ENCODE measurements at places on chromosomes 13 and 19.

DNA sequence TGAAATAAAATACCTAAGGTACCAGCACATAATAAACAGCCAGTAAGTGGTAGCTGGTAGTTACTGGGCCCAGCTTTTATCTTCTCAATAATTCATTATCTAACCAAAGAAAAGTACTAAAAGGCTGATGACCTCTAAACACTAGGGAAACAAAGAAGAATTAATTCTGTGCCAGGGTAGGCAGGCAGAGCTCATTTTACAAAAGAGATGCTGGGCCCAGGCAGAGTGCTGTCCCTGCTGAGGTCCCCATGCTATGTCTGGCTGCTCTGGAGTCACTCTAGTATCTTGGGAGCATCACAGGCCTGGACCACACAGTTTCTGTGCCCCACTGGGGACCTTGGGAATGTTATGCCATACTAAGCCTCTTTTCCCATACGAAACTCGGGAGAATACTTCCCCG is 18.2 kb downstream of the ZNF507 start:
- DNase-seq: no peak

DNA sequence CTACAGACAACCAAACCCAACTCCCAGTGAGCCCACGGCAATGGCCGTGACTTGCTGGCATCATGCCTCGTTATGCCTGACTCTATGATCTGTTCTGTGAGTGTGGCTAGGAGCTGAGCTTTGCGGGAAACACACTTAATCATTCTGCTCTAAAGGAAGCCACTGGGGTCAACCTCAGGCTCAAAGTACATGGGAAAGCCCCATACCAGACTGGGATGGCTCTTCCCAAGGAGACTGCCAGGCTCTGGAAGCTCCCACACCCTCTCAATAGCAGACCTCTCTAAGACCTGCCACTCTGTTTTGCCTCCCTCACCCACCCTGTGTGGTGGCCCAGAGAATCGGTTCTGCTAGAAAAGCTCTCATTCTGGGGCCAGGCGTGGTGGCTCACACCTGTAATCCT is 2.2 kb downstream of the PEPD start:
- DNase-seq: no peak

DNA sequence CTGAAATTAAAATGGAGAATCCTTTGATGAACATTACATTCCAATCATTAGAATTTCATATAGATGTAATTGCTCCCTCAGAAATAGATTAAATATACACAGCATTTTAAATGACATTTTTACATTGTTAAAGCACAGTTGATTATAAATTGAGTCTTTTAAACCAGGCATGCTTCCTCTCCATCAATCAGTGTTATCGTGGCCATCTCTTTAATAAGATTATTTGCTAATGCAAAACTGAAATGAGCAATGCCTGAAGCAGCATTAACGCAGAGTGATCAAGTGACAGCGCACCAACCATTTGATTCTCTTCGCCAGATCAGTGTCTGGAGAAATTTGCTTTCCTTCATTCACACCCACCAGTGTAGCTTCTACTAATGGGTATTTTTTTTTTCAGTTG is 259.8 kb downstream of the OXGR1 start:
- no peak for DNase-seq

- no peak for DNase-seq
Observed at GRCh38 chr13:103656311-103656710, 590.1 kb upstream of the SLC10A2 start.

DNA sequence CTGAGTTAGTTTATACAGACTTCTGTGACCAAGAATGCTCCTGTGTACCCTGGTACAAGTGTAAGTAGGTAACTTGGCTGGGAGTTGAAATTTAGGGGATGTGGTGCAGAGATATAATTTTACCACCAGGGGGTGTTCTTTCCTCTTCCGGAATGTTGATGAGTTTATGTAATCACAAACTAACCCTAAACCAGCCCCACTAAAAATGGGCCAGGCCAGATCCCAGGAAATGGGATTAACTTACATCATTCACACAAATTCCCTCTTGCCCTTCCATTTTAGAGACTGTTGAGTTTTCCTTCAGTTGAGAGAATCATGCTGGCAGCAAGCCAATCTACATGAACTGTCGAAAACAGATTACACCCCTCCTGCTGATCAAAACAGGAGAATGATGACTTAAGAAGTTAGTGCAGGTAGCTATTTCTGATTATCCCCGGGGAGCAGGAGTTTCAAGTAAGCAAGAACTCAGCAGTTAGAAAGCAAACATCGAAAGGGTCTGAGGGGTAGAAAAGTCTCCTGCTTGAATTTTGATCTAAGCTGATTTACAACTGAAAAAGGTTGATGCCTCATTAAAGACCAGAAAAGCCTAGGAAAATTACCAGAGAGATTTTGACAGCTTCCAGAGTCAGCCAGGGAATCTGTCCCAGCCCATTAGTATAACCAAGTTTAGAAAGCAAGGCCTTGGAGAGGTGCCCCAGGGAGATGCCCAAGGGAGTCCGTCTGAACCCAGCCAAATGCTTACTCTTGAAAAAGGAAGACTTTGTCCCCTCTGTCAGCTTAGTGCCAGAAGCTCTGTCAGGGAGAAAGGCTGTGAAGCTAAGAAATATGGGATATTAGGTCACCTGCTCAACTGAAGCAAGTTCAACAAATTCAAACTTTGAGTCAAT is 32.3 kb upstream of the MED4 start:
- peak; percentile 25 for DNase-seq

GRCh38 chr13:112246731-112247470 is 129.3 kb upstream of the SPACA7 start:
- no peak for DNase-seq

GRCh38 chr19:14616407-14616806 is 33.5 kb downstream of the CLEC17A start:
- DNase-seq: no peak

DNA sequence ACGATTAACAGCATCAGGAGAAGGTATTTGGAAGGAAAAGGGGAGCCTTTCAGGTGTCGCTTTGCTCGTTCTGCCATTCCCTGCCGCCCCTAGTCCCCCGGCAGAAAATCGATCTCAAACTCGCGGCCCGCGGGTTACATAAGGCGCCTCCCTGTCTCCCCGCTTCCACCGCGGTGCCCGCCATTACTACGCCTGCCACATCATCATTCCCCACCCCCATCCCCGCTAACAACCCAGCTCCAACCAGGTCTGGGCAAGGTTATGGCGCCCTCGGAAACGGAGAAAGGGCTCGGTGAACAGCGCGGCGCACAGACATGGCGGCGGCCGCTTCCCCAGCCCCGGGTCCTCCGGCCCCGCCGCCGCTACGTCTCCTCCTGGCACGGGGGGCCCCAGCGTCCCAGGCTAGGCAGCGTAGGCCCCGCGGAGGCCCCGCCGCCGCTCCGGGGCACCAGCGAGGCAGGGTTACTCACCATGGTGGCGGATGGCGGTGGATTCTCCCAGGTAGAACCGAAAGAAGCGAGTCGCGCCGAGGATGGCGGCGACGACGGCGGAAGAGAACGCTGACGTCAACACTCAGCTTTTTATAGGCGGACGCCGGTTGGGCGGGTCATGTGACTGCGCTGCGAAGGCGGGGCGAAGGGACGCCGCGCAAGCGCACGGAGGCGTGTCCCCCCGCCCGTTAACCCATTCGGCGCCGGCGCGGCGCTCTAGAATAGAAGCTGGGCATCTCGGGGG is at the start of gene EEF2:
Gene EEF2 (minus strand): TSS at position 556 of the 735 bp plus-strand sequence. CDS start 83 bp downstream, at position 473.
- peak; percentile 68 for DNase-seq

GRCh38 chr19:2053601-2054389 is 2.8 kb upstream of the MKNK2 start:
- DNase-seq: no peak

Measured in DMS153 (cell line).